Stimulated activated CD8-positive, alpha-beta memory T cell treated with anti-CD3 and anti-CD28 coated beads, Interleukin-4, amount 100 ng/mL, for 48 hours (primary cell): ENCODE measurements at places on chromosomes 3 and 15.

DNA sequence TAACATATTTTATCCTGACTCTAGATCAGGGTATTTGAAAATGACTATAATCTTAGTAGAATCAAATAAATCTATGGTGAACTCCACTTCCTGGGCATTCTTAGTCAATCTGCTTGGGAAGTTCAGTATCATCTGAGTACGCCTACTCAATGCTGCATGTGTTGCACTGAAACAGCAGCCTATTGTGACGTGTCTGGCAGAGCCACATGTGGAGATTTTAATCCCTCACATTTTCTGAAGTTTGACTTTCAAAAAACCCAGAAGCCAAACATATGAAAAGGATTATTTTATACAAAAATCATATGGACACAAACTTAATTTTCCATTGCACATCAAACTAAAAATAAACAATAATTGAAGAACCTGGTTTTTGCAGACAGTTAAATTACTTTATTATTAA, 798.3 kb downstream of the ROBO1 start:
- no peak for DNase-seq

GRCh38 chr15:32743411-32744140, 25.8 kb downstream of the GREM1 start:
- no peak for DNase-seq

- no peak for DNase-seq
Measured at GRCh38 chr15:33089878-33090757, 104.4 kb downstream of the FMN1 start.

GRCh38 chr15:93321881-93322282, 232.9 kb upstream of the RGMA start:
- no peak for DNase-seq

GRCh38 chr3:12513694-12514446, 29.6 kb downstream of the TSEN2 start:
- no peak for DNase-seq

GRCh38 chr3:169510693-169511010, 152.9 kb downstream of the MECOM start:
- DNase-seq, result no peak

GRCh38 chr3:133025546-133025945, 12.6 kb upstream of the TMEM108 start:
- no peak for DNase-seq

- DNase-seq, result no peak
Measured at GRCh38 chr3:12926660-12927059, 85.3 kb upstream of the RPL32 start.

- DNase-seq, result no peak
Measured at GRCh38 chr3:156838035-156838434, 11.9 kb downstream of the LEKR1 start.

DNA sequence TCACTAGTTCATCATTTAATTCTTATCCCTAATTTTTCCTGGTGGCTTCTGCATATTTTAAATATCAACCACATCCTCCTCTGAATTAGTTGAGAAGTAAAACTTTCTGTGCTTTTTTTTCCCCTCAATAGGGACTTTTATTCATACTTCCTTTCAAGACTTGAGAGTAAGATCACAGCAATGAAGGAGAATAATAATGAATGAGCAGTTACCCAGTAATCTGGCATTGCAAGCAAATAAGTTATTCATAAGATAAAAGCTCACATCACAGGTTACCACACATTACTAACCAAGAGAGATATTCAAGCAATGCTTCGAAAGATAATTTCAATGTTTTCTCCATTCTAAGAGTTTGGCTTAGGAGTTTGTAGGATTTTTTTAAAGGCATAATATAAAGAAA, 50.3 kb downstream of the BTLA start:
- DNase-seq, result no peak
